Stimulated activated CD8-positive, alpha-beta memory T cell treated with anti-CD3 and anti-CD28 coated beads, Interleukin-2, amount 100 ng/mL, for 1 hour (primary cell): ENCODE measurements at places on chromosomes 1 and 21.
A peak's percentile ranks its signal among the peaks of the same experiment; 100 is the strongest.

DNA sequence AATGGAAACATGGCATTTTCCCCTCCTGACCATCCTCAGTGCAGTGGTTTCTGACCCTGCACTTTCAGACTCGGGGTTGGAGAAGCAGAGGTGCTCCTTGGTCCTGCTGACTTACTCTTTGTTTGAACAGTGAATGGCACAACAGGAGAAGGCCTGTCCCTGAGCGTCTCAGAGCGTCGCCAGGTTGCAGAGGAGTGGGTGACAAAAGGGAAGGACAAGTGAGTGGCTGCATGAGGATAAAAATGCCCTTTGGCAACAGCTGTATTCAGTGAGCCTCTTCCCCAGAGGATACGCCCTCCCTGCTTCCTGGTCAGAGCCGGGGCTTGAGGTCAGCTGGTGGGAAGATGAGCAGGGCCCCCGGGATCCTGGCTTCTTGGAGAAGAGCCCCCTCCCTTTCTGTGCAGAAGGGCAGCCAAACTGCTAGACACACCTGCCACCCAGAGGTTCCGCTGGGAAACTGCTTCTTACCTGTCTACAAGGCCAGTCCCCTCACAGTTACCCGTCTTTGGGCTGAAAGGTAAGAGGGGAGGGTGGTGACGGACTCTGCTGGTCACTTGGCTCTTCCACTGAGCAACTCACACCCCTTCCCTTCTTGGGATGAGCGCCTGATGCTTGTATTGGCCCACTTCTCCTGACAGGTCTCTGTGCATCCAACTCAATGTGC, 16.6 kb downstream of the NPL start:
- no peak for DNase-seq

DNA sequence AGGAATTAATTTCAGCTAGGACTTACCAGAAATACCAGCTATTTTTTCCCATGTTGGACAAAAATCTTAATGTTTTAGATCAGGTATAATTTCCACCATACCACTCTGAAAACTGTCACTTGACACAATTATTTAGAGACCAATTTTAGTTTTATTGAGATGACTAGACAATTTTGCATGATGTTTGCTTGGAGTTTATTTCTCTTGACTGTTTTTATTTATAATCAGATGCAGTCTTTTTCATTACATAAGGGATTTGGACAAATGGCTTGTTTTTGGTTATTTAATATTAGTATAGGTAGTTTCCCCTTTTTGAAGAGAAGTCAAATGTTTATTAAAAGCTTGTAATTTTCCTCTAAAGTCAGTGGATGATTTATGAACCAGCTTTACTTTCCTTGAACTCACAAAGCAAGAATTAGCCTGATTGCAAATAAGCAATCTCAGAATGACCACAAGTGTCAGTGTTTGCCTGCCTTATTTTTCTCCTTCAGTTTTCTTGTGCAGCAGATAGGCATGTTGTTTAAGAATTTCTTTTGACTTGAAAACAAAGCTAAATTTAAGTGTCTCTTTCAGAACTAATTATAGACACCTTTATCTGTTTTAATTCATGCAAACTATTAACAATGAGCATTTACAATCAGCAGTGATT, 3.8 kb upstream of the B3GALT2 start:
- DNase-seq, result no peak

GRCh38 chr1:147664206-147664605, 6.1 kb downstream of the ACP6 start:
- no peak for DNase-seq

DNA sequence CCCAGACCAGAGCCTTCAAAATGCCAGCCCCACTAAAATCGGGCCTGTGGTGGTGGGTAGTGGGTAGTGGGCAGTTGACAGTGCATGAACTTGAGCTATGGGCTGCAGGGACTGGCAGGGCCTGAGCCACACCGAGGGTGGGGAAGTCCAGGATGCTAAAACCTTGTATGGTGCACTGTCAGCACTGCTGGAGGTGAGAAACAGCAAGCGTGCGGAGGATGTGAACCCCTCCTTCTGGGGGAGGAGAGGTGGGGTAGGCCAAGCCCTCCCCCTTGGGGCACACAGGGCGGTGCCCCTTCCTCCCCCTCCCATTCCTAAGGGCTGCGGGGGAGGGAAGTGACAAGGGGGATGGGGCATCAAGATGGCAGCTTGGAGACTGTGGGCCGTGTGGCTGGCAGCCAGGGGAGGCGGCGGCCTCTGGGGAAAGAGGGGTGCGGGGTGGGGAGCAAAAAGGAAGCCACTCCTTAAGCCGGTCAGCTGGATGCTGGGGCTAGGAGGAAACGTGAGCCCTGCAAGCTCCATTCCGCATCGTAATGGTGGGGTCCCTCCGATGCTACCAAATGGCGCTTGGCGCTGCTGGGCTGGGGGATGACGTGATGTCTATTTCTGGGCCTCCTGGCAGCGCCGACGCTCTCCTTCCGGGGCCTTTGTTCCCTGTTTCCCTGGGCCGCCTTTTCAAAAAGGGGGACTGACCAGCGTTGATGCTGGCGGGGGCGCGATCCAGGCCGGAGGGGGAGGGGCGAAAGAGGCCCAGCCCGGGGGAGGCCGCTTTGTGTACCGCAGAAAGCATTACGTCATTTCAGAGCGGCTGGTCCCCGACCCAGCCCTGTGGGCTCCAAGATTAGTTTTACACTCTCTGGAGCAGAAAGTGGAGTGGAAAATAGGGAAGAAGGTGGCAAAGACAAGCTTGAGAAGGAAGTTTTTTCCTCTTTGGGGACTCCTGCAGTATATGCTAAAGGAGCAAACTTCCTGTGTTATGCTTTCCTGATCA, 809 bp downstream of the SYT11 start:
- peak; percentile 22 for DNase-seq

- DNase-seq, result no peak
Measured at GRCh38 chr1:178055779-178056471, 38.0 kb upstream of the RASAL2 start.

GRCh38 chr1:33618636-33619035, 146.2 kb downstream of the ZSCAN20 start:
- DNase-seq, result no peak

DNA sequence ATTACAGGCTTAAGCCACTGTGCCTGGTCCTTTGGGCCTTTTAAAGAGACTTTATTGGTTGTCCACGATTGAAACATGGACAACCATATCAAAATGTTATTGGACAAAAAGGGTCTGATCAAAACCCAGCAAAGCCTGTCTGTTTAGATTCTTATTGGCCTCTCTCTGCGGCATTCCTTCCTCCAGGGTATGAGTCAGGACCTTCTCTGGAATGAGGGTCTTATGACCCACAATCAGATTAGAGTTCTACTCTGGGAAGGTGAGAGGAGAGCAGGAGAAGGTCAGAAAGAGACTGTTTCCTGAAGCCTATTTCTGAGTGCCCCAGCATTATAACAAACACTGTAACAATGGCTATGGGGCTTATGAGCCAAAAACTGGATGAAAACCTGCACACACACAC, 7.9 kb downstream of the LURAP1 start:
- no peak for DNase-seq

DNA sequence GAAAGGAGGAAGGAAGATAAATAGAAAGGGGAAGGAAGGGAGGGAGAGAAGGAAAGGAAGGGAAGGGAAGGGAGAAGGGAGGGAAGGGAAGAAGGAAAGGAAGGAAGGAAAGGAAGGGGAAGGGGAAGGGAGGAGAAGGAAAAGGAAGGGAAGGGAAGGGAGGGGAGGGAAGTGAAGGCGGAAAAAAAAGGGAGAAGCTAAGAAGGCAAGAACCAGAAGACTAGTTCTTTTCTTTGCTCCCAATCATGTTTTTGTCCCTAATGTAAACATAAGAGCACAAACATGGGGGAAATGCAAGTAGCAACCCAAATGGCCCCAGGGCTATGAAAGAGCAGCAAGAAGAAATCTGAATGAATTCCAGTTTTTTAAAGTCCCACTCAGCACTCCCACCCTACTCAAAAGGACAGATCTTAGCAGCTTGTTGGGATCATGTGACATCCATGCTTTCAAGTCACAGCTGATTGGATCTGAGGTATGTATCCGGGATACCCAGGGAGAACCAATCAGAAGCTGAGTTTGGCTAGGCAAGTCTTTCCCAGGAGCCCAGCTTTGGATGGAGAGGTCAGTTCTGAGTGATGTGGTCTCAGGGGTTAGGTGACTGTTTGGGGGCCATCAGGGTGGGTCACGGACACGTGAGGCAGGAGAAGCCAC, 24.2 kb upstream of the FHAD1 start:
- DNase-seq, result no peak

DNA sequence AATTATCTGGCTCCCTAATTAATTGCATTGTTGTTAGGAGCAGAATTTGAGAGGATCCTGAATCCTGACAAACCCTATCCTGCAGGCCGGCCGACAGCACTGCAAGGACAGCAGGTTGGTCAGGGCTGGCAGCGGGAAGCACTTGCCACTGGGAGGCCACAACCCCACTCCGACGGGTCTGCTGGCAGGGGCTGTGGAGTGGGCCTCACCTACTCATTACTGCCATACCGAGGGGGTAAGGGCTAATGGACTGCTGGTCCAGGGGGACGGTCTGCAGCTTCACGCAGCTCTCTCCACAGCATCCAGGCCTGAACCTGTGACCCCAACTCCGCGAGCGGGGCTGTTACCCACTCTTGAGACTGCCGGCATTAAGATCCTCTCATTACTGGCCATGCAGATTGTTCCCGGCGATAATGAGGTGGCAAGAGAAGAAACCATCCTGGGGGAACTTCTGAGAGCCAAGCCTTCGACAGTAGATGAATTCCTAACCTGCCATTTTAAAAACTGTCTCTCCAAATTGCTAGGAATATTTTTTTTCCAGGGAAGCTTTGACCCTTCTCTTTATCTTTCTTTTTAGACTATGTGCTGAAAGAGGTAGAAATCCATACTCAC, 501.3 kb downstream of the OMA1 start:
- DNase-seq, result no peak

DNA sequence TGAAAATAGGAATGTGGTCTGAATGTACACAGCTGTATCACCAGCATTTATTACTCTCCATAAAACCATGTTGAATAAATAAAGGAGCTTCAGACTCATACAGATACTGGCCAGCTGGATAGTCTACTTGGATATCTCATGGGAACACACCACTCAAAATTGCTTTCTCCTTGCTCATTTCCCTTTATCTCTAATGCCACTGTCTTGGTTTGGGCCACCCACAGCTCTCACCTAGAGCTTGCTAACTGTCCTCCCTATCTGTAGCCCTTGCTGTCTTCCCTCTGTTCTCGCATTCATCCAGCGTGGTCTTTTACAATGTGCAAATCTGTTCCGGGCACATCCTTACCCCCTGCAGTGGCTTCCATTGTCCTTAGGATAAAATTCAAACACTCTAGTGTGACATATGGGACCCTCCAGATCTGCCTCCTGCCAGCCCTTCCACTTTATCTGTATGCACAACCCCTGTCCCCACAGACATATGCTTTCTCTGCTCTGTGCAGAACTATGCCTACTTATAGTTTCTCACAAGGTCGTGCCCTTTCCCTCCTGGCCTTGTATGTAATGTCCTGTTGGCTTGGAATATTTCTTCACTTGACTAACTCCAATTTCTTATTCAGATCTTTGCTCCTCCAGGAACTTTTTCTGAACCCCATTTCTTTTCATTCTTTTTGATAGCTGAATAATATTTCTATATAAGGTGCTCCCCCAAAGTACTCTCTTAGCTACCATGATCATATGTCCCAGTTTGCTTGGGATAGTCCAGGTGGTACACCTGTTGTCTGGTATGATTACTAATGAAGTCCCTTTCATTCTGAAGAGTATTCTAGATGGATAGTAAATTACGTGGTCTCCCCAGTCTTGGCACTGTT, 2.9 kb downstream of the FLVCR1 start:
- no peak for DNase-seq

GRCh38 chr1:77829851-77830250, 50.4 kb downstream of the MIGA1 start:
- no peak for DNase-seq

DNA sequence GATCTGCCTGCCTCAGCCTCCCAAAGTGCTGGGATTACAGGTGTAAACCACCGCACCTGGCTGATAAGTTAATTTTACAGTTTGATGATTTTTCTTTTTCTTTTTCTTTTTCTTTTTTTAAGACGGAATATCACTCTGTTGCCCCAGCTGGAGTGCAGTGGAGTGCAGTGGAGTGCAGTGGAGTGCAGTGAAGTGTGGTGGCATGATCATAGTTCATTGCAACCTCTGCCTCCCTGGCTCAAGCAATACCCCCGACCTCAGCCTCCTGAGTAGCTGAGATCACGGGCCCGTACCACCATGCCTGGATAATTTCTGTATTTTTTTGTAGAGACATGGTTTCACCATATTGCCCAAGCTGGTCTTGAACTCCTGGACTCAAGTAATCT, 84.4 kb upstream of the CXADR start:
- DNase-seq, result no peak

GRCh38 chr1:229171934-229172333, 99.0 kb upstream of the RAB4A start:
- no peak for DNase-seq

GRCh38 chr1:237911911-237912310, 21.2 kb upstream of the ZP4 start:
- no peak for DNase-seq

- no peak for DNase-seq
Measured at GRCh38 chr1:96782856-96783255, 61.3 kb downstream of the PTBP2 start.

DNA sequence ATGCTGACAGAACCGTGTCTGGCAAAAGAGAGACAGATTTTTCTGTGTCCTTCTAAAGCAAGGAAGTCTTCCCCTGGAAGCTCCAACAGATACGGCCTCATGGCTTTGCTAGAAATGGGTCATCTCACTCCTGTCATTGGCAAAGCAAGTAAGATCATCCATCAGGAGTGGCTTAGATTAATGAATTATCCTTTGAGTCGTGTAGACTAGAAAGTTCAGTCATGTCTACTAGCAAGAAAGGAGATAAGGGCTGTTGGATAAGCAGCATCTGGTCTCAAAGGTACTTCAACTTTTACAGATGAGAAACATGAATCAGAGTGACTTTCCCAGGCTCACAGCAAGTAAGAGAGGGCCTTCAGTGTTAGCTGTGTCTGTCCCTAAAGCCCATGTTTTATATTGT, 3.4 kb upstream of the AGO3 start:
- DNase-seq, result no peak

DNA sequence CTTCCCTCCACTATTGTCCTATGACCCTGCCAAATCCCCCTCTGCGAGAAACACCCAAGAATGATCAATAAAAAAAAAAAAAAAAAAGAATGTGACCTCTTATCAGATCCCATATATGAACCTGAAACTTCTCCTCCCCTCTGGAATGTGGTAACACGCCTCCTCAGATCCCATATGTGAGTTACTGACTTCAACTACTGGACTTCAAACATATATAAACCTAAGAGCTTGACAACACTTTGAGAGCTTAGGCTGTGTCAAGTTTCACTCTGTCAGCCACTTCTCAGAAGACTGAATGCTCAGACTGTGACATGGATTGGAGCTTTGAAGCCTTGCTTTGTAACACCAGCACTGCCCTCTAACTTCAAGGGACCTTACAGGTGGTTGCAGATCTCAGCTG, 148.4 kb downstream of the COP1 start:
- DNase-seq, result no peak

DNA sequence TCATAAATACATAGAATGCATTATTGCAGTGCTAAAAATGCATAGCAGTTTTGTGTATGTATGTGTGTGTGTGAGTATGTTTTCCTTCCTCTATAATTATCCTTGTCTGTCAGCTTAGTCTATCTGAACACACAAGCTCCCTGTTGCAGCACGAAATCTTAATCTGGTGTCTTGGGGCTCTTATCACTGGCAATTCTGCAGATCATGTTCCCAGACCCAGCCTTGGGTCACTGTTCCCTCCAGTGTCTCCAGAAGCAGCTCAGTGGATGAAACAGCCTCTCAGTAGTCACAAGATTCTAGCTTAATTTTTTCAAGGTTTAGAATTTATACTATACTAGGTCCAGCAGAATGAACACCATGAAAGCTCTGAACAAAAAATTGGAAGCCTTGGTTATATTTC, 777.9 kb downstream of the MRPL39 start:
- no peak for DNase-seq

GRCh38 chr1:27726173-27727044, 648 bp downstream of the FAM76A start:
- DNase-seq, result peak; percentile 2
